Stimulated activated CD8-positive, alpha-beta memory T cell treated with anti-CD3 and anti-CD28 coated beads, Interleukin-4, amount 100 ng/mL, for 4 hours (primary cell): ENCODE measurements at places on chromosomes 5 and 9.

DNA sequence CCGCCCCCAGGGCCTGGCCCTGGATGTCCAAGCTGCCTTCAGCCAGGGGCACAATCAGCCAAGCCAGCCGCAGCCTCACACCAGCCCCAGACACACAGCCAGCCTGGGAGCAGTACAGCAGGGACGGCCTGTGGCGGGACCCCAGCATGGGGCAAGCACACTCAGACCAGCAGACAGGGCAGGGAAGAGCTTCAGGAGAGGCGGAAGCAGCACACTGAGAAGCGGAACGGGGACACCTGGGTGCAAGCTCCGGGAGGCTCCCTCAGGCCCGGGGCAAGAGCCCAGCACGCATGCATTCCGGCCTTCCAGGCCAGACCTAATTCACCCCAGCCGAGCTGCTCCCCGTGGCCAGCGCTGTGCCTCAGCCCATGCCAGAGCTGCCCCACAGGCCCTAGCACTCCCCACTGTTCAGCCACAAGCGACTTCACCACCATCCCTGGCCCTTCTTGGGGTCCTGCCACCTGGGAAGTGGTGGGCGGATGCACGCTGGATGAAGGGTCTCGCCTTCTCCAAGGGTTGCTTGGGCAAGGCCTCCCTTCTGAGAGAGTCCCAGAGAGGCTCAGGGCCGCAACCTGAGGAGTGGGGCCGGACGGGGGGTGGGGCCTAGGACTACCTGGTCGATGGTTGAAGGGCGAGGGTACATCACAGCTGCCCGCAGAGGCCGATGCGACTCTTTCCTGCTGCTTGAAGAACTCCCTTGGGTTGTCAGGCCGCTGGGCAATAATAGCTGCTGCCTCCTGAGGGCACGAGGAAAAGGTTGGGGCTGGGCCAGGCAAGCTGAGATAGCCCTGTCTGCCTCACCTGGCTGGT is 13.4 kb downstream of the DBN1 start:
- no peak for DNase-seq

DNA sequence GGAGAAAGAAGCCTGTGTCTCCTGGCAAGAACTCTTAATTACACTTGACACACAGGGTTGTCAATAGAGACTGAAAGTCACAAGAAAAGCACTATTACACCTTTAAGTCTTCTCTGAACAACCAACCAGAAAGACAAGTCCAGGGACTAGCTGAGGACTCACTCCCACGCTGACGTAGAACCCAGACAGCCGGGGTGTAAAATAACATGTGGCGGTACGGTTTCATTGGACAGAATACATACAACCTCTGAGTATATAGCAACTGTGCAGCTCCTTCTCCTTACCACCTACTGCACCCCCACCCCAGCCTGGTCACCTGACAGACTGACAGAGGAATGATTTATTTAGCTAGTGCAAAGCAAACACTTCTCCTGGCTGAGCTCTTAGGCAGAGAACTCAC is 103.4 kb upstream of the RASEF start:
- DNase-seq = no peak

DNA sequence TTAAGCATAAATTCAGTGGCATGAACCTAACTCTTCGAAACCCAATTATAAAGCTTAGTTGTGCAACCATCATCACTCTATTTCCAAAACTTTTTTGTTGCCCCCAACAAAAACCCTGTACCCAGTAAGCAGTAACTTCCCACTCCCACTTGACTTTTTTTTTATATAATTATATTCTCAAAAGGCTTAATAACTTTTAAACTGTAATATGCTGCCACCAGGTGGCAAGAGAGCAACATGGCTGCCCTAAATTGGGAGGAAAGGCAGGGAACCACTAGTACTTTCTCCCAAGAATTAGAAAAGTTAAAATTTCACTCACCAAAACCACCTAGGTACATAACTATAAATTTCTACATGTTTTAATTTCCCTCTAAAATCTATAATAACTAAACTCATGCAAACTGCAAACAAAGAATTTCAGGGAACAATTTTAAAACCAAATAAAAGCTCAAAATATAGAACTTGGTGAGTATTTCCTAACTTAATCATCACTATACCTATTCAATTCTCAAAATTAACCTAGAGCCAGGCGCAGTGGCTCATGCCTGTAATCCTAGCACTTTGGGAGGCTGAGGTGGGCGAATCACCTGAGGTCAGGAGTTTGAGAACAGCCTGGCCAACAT is 50.2 kb upstream of the RNF38 start:
- no peak for DNase-seq

- DNase-seq = no peak
These were observed 57.6 kb downstream of the TMOD1 start for GRCh38 chr9:97559111-97559514.

DNA sequence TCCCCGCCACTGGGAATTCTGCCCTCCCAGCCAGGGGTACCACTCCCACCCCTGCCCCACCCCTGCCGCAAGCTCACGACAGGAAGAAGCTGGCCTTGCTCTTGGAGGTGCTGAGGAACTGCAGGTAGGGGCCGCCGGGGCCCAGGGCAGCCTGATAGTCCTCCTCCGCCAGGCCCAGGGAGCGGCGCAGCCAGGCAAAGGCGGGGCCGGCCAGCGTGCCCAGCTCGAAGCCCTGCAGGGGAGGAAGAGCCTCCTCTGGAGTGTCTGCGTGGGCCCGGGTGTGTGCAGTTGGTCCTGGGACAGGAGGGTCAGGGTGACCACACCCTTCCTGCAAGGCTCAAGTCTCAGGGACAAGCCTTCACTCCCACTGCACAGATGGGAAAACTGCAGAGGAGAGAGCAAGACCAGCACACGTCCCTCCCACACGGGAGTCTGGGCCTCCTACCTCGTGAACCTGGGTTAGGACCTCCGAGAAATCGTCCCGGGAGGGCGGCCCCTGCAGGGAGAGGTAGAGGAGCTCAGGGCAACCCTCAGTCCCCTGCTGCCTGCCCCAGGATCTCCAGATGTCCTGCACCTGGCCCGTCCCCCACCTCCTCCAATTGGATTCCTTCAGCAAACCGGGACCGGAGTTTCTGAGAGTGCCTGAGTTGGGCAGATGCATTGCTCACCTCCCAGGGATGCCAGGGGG is 2.4 kb downstream of the PIP5KL1 start:
- no peak for DNase-seq

- DNase-seq = no peak
These were observed 47.3 kb downstream of the ANKRD55 start for GRCh38 chr5:56185768-56186311.

GRCh38 chr9:90167914-90168313 is 474.7 kb downstream of the DIRAS2 start:
- no peak for DNase-seq

- DNase-seq = no peak
These were observed 607.8 kb downstream of the PSAT1 start for GRCh38 chr9:78904686-78905085.

DNA sequence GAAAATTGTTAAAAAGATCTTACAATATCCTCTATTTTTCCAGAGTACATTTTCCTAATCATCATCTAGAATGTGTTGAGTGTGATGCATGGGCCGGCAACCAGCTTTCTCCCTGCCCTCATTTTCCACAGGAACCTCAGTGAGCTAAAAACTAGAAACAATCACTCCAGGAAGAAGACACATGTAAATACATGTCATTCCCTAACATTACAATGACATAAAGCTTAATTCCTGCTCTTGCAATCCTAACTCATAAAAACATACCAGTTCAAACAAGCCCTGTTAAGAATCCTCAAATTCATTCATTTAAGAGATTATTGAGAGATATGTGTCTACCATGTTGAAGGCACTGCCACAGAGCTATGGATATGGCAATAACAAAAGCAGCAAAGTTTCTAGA is 18.5 kb upstream of the ZNF622 start:
- DNase-seq = no peak

GRCh38 chr9:18459962-18460584 is 13.9 kb upstream of the ADAMTSL1 start:
- no peak for DNase-seq

GRCh38 chr9:122039234-122039633 is 53.9 kb downstream of the TTLL11 start:
- no peak for DNase-seq

DNA sequence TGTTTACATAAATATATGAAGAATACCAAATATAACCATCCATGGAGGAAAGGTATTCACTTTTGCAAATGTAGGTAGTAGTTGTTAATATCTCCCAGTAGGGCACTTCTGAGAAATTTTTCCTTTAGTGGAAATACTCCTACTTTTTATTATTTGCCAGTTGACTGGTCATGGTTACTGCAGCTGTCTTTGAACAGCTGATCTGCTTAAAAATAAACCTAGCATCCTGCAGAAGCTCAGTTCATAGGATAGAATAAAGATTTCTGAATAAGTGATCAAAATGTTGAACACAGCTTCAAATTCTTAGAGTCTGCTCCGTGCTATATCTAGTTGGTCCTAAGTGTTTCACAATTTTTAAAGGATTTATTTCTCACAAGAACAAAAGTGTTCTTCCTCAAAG is 270.7 kb upstream of the TRPC7 start:
- DNase-seq = no peak

DNA sequence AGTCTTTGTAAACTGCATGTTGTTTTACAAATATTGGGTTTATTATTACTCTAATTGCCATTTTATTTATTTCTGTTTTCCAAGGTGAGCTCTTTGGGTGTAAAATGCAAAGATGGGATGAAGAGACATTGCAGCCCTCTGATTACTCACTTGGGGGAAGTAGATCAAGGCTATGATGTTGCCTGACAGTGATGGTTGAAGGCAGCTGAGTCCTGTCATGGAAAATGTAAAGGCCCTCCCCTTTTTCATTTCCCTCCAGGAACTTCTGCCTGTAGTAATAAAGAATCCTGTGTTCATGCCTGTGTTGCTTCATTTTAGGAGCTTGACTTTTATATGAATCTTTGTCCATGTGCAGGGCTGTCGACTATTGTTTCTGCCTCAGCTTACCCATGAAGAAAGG is 605.4 kb upstream of the CLINT1 start:
- DNase-seq = no peak

- DNase-seq = no peak
These were observed 87.2 kb downstream of the TMEM232 start for GRCh38 chr5:110638970-110639902.

DNA sequence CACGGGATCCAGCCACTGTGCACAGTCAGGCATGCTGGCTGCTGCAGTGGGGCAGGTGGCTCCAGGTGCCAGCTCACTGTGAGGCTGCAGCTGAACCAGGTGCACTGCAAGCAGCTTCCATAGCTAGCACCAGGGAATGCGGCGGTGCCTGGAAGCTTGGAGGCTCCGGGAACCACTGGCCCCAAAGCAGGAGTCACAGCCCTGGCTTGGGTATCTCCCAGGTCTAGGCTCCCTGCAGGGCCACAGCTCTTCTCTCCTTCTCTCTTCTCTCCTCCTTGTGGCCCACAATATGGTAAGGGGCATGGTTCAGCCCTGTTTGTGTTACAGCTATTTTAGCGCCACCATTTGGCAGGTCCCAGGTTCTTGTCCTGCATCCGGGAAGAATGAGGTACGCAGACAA is 6.7 kb upstream of the MTMR12 start:
- no peak for DNase-seq

- DNase-seq = no peak
These were observed 5.9 kb downstream of the MED22 start for GRCh38 chr9:133342069-133342406.

DNA sequence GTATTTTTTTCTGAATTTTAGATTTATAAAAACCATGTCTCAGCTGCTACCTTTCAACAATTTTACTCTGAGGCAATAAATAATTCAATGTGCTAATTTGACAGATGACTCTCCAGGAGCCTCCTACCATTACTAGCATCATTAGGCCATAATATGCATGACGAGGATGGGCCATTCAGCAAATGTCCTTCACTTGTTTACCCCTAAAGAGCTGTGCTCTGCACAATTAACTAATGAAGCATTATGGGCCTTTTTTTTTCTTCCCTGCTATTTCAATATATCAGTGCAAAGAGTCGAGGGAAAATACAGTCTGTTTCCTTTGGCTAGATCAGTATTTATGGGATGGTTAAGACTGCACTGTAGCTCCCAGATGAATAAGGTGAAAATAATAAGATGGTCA is 627.2 kb downstream of the ISL1 start:
- no peak for DNase-seq

DNA sequence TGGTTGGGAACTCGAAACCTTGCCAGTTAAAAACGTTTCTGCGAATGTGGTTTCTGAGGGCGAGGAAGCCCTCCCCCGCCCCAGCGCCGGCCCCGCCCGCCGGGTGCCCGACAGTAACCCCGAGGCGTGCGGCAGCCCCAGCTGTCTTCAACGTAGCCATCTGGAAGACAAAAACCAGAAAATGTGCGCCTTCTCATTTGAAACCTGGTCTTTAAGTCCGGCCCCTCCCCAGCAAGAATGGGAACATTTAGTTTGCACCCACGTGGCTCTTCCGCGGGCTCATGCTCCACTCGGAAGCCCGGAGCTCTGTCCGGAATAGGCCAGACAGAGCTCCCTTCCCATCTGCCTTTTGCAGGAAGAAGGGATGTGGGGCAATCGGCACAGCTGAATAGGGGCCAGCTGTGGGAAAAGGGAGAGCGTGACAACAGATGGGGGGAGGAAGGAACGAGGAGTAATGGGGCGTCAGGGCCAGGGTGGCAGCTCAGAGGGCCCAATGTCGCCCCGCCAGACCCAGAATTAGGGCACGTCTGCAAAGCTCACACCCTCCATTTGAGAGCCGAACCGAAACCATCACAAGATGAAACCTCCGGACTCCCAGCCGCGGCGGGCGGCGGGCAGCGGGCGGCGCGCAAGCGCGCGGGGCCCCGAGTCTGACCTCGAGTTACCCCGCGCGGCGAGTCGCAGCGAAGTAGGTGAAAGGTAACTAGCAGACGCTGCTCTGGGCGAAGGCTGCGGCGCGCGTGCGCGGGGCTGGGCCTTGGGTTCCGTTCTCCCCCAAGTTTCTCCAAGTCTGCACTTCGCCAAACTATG is 63.4 kb upstream of the ABCA1 start:
- DNase-seq = peak; percentile 52

DNA sequence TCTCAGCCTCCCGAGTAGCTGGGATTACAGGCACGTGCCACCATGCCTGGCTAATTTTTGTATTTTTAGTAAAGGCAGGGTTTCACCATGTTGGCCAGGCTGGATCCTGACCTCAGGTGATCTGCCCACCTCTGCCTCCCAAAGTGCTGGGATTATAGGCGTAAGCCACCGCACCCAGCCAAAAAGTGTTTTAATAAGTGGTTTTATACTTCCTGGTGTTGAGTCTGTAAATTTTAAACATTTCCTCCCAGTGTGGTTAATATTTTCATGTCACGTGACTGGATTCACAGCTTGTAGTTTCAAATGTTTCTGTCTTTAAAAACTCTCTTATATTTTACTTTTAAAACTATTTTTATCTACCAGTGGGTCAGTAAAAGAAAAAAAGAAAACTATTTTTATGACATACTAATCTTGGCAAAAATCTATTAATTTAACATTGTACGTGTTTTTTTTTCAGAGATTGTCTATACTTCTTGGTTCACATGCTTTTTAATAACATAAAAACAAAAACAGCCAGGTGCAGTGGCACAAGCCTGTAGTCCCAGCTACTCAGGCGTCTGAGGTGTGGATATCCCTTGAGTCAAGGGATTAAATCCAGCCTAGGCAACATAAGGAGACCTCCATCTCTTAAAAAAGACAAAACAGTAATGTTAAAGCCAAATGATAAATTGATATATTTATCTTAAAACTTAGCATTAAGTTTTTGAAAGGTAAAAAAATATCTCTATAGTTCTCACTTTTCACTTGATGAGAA is 117.1 kb downstream of the DMXL1 start:
- no peak for DNase-seq
